ENCODE measurements at places on chromosomes 5 and 9.

DNA sequence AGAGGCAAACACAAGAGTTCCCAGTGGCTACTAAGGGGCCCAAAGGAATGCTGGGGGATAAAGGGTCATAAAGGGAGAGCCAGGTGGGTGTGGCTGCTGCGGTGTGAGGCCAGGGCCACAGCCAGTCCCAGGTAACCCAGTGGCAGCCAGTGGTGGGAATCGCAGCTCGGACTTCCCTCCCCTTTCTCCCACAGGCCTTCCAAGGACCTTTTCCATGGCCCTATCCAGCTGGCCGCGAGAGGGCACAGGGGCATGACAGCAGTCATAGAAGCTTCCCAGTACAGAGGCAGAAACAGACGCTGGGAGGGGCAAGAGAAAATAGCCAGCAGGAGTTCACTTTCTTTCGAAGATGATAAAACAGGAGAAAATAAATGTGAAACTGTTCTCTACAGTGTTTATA is 257.6 kb downstream of the SEMA5A start:
- DNase-seq = no peak

GRCh38 chr9:109100543-109101201 is 19.1 kb downstream of the TMEM245 start:
- DNase-seq = no peak

DNA sequence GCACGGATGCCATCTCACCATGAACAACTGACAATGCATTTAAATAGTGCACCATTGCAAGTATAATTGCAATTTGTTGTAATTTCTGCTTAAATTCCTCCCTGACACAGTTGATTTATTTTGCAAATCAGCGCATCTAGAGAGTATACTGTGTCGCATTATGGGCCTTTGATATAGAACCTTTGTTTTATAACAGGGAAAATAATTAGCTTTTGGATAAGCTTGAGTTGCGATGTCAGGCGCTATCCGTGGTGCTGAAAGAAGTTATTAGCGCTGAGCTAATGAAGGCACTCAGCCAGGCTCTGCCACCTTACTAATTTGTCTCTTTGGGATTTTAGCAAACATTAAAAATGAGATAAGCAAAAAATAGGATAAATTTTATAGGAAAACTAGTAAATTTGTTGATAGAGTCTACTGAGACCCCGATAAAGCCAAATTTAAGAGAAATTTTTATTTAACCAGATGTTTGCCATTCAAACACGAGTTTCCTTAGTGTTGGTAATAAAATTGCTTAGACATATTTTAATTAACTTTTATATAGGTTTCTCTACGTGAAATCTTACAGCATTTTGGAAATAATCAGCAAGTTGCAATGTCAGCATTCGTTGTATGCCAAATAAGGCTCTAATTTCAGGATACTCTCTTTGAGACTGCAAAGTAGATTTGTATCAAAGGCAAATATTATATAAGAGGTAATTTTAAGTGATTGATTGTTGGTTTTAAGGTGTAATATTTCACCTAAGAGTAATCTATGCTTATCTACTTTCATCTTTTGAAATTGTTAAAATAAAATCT is 355.5 kb downstream of the TLR4 start:
- DNase-seq = no peak

DNA sequence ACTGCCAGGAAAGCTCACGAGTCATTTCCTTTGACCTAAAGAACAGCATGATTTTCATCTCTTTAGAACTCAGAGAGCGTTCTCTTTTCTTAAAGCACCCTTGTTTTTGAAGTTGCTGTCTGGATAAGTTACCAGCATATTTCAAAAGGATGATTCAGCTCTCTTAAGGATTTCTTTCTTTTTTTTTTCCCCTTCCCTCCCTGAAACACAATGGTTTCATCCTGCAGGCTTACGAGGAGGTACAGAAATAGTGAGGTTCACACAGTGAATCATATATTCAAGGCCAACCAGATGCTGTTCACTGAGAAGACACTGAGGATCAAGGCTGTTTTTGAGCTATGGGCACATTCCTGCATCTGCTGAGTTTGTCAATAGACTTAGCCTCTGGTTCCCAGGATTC is 257.2 kb downstream of the KIF4B start:
- no peak for DNase-seq

DNA sequence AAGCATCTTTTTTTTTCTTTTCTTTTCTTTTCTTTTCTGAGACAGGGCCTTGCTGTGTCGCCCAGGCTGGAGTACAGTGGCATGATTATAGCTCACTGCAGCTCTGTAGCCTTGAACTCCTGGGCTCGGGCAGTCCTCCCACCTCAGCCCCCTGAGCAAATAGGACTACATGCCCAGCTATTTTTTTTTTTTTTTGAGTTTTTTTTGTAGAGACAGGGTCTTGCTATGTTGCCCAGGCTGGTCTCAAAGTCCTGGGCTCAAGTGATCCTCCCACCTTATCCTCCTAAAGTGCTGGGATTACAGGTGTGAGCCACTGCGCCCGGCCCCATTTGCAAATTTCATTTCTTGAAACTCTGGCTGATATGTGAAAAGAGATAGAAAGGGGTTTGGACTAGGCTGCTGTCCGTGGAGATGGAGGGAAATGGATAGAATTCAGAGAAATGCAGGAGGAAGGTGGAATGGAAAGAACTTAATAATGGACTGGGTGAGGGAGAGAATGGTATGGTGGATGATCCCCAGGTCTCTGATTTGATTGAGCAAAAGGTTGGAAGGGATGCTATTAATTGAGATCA is 32.9 kb downstream of the TNFAIP8 start:
- no peak for DNase-seq

DNA sequence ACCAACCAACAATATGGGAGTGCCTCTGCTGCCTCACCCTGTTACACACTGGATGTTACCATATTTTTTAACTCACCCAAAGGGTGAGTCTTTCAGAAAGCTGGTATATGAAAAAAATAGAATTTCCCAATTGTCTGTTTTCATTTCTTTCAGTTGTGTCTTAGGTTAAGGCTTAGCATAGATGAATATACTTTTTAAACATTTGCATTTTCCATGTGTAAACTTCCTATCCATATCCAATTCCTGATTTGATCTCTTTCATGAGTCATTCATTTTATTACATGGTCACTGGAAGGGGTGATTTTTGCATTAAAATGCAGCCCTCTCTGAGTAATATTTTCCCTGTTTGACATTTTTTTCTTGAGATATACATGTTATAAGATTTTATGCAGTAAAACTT is 406.5 kb downstream of the SEMA5A start:
- no peak for DNase-seq

DNA sequence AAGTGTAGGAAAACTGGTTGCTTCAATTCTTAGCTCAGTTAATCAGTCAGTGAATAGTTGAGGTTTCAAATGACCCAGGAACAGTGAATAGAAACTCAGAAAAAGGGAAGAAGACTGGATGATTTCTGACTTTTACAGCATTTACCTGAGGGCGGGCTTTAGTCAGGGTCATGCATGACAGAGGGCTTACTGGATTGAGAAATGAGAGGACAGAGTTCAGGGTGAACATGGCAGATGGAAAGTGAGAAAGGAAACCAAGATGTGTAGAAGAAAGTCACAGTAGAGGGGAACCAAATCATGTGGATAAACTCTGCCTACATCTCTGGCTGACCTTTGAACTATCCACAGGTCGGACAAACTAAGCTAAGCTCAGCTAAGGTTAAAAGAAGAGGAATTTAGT is 596.0 kb downstream of the SEMA5A start:
- no peak for DNase-seq

GRCh38 chr9:4973902-4974301 is 11.2 kb upstream of the JAK2 start:
- no peak for DNase-seq

- no peak for DNase-seq
These were observed 480.8 kb downstream of the PSAT1 start for GRCh38 chr9:78777747-78778146.

DNA sequence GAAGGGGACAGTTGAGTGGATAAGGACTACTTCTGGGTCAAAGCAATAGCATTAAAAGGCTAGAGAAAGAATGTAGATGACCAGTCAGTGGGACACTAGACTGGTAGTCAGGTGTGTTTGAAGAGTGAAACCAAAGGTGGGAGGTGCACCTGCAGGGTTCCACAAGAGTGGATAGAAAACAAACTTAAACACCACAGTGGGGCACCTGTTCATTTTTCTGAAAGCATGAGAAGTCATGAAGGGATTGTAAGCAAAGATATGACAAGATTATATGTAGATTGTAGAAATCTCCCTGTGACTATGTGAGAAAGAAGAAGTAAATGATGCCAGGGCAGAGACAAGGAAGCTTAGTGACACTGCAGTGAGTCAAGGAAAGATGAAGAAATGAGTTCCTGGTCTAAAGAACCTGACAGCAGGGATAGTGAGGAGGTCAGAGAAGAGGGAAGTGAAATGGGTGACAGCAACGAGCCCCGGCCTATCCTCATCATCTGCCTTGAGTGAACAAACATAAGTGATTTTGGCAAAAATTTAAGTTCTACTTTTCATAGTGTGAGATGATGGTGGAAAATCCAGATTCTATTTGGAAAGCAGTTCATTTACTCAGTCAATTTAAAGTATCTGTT is 296.9 kb downstream of the TLE4 start:
- no peak for DNase-seq

DNA sequence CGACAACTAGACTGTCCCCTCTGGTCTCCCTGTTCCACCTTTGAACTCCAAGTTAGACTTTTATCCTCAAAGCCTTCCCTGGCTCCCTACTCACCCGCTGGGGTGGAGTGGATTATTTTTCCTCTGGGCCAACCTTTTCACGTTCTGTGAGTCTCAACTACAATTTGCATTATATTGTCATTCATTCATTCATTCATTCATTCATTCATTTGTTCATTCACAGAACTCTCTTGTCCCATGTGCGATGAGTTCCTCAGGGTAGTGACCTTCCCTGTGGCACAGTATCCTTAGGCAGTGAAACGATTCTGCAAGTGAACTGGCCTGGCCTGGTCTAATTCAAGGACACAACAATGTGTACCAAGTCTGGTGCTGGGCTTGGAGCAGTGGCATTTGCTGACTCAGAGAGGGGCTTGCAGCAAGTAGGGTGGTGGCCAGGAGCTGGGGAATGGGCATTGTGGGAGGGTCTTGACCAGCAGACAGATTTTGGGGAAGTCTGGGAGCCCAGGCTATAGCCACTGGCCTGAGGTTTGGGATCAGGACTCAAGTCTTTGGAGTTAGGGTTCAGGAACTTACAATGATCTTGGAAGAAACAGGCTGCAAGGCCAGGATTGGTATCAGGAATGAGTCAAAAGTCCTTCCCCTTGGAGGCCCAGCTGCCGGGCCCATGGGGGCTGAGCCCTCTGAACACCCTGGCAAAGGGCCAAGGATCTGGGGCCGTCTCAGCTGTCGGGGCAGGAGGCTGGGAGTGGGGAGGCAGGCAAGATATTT is 37.2 kb upstream of the COL15A1 start:
- no peak for DNase-seq

- DNase-seq = no peak
These were observed 42.2 kb upstream of the PDE8B start for GRCh38 chr5:77168161-77168878.

DNA sequence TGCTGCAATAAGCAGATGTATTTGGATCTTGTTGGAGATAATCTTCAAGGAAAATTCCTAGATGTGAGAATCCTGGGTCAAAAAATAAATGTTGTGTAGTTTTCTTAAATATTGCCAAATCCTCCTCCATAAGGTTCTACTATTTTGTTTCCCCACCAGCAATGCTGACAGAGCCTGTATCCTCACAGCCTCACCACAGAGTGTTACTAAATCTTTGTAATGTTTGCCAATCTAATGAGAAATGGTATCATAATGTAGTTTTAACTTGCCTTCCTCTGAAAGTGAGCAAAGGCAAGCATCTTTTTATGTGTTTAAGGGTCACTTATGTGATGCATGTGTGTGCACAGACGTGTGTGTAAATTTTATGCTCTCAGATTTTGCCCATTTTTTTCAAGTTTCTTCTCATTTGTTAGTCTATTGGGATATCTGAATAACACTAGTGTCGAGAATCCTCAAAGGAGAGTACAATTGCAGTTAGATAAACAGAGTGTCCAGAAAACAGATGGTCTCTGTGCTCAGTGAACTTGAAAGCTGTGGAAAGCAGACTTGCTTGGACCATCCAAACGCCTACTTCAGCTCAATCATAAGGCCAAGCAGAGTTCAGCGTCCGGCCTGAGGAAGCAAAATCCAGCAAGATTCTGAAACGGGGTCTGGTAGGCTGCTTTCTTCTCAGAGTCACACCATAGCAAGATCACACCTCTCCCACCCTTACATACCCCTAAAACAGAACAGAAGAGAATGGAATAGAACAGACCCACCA is 35.7 kb upstream of the UGT3A1 start:
- DNase-seq = no peak

GRCh38 chr9:102000956-102001355 is 262.5 kb upstream of the GRIN3A start:
- no peak for DNase-seq

- no peak for DNase-seq
These were observed 203.7 kb downstream of the SEMA6A start for GRCh38 chr5:116370886-116371285.

GRCh38 chr5:179553875-179554274 is 3.5 kb downstream of the RUFY1 start:
- no peak for DNase-seq

DNA sequence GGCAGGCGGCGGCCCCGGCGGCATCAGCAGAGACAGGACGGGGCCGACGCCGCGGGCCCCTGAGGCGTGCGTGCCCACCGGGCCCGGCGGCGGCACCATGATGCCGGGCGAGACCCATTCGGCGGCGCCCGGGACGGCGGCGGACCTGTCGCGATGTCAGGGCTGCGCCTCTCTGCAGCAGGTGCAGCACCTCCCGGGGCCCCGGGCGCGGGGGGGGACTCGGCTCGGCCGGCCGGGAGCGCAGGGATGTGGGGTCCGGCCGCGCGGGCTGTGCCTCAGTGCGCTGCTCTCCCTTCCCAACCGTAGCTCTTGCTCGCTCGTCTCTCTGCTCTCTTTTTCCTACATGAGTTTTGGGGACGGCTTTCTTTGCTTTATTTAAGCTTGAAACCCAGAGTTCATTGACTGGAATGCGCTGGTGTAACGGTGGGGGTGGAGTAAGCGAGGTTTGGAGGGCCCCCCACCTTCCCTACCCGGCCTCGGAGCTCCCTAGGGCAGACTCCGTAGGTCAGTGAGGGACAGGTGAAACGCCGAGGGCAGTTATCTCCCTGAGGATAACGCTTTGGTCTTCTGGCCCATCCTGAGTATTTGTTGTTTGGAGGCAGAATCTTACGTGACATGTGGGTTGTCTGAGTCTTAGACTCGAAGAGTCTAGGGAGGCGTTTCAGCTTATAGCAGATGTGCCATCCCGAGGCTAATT is 490 bp downstream of the ICE1 start:
- DNase-seq = no peak

GRCh38 chr9:123568691-123569688 is 213.0 kb downstream of the CRB2 start:
- no peak for DNase-seq

DNA sequence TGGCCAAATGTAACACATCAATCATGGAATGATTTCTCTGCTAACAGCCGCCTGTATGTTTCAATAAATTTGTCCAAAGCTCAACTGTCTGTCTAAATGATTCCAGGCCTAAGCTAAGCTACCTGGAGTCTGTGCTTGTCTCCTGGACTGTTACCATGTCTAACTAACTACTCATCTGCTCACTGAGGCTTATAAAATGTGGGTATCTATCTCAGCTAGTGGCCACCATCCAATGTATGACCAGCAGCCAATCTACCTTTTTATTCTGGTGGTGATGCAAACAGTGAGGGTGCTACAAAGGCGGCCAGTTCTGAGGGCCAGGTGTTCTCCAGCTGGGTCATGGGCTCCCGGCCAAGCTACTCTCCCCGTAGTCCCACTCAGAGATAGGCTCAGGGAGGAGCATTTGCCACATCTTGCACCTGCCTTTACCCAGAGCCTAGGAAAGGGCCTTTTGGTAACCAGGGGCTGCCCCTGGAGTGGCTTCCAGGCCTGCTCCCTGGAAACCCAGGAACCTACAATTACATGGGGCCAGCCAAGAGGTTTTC is 59.1 kb downstream of the PFDN1 start:
- no peak for DNase-seq

- no peak for DNase-seq
These were observed 108.4 kb downstream of the ENTREP1 start for GRCh38 chr9:69433392-69433791.

Data from activated CD4-positive, alpha-beta T cell treated with anti-CD3 and anti-CD28 coated beads, Interleukin-2, amount 50 U/mL, for 4 hours (primary cell).